Kidney epithelial cell (primary cell): ENCODE measurements at places on chromosomes 1 and 21.
A peak's percentile ranks its signal among the peaks of the same experiment; 100 is the strongest.

DNA sequence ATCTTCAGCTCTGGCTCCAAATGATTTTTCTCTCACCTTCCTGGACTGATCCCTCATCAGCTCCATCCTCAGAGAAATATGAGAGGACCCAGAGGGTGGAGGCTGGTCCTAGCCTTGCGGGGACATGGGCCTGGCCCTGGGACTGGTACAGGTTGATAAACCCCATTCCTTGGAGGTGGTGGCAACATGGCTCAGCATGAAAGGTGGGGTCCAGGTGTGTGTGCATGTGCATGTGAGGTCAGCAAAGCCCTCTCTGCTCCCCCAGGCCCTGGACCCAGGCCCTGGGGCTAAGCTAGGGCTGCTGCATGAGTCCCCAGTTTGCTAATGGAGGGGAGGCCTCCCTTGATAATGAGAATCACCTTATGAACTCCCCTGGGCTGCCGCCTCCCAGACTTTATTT, 363.1 kb downstream of the MATN1 start:
- no peak for DNase-seq

DNA sequence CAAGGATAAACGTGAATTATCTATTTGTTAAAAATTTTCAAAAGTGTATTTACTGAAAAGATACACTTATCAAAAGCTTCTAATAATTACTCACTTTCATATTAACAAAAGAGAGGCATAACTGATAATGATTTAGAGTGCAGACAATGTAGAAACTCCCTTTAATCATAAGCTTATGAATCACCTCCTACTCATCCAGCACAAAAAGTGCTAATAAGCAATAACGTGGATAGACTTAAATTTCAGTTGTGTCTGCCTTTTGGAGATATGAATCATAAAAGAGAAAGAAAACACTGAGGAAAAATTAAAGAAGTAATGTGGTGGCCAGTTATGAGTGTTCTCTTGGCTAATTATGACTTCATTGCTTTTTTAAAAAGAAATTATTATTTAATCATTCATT, 827.6 kb upstream of the B3GALT2 start:
- no peak for DNase-seq

DNA sequence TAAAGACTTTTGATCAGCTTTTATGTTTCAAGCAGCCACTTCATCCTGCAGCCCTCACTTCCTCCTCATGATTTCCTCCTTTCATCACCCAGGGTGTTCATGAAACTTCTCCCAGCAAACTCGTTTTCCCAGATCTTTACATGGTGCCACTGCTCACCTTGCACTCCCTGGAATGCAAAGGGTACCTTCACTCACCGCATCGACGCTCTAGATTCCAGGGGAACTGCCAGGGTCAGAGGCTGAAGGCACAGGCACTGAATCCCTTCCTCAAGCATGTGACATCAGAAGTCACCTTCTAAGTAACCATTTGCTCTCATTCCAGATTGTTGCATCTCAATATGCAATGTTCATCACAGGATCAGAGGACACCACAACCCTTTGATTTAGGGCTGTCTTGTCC, 82.8 kb downstream of the PRKAB2 start:
- DNase-seq: no peak

DNA sequence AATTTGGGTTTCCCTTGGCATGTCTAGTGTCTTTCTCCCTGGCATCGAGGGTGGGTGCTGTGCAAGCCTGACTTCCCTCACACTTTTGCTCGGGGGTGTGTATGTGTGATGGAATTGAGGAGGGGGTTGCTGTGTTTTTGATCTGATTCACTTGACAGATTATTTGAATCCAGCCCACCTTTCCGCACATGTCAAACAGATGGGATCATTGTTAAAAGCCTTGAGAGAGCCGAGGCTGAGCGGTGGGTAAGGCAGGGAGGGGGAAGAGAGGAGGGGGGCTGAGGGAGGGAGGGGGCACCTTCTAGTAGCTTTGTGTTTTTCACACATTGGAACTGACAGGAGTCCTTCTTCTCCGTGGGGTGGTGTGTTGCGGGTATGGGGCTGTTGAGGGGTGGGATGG, 90.0 kb downstream of the PAPPA2 start:
- no peak for DNase-seq

DNA sequence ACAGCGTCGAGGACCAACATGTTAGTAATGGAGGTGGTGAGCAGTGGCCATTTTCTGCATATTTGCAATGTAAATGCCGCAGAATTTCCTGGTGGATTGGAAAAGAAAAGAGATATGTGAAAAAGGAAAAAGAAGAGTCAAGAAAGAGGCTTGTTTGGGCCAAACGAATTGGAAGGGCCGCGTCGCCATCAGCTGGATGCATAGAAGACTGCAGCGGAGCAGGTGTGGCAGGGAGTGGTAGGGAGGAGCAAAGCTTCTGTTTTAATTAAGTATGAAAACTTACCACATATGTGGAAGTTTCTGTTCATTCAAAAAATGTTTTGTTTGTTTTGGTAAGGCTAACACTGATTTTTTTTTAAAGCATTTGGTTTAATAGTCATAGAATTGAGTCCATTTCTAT, 690.7 kb downstream of the NCAM2 start:
- DNase-seq: no peak

- DNase-seq: no peak
Observed at GRCh38 chr21:45429221-45430175, 24.5 kb downstream of the COL18A1 start.

DNA sequence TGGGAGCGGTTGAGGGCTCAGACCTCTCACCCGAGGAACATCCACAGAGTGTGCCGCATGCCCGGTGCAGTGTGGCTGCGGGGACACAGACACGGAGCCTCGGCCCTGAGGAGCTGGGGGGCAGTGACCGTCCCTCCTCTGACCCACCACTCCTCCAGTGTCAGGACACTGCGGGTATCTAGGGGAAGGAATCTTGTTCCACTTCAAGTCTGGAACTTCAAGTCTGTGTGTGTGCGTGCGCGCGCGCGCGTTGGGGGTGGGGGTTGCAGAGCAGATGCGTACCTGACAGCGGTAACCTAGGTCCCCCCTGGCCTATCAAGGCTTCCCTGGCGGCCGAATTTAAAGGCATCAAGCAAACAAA, 17.3 kb downstream of the PCSK9 start:
- DNase-seq: no peak

GRCh38 chr1:11746092-11746491, 10.2 kb downstream of the AGTRAP start:
- no peak for DNase-seq

DNA sequence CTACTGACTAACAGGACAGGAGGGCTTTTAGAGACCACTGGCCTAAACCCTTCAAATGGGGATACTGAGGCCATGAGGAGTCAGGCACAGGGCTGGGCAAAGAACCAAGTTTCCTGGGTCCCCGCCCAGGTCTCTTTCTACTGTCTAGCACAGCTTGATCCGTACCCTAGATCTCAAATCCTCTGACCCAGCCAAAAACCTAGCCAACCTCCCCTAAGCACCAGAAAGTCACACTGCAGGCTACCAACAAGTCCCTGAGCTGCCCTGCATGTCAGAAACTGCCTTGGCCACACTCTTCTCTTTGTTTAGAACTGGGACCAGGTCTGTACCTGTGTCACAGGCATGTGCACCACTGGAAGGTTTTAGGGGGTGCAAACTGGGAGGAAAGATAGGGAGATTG, 33.6 kb downstream of the AHDC1 start:
- DNase-seq: no peak

DNA sequence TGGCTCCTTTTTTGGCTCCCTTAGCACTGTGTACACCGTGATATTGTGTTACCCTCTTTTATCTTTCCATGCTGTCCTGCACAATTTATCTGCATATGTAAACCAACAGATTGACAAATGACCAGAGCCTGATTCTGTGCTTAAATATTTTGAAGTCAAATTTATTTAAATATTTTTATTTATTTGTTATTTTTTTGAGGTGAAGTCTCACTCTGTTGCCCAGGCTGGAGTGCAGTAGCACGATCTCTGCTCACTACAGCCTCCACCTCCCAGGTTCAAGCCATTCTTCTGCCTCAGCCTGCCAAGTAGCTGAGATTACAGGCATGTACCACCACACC, 12.8 kb downstream of the PMF1 start:
- DNase-seq: no peak

DNA sequence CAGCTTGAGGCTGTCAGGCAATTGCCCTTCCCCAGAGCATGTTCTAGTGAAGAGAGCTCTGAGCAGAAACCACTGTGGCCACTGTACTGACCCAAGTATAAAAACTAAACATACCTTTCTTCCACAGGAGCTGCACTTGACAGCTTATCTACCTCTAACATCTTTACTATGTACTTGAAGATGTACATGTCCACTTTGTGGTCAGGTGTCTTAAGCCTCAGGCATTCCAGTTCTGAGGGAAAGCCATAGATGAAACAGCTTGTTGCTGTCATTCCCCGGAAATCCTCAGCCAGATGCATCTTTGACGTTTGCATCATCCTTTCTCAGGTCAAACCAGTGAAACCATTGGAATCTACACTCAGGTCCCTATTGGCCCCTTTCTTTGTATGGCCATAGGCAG, 70.4 kb downstream of the CHRM3 start:
- DNase-seq: no peak

DNA sequence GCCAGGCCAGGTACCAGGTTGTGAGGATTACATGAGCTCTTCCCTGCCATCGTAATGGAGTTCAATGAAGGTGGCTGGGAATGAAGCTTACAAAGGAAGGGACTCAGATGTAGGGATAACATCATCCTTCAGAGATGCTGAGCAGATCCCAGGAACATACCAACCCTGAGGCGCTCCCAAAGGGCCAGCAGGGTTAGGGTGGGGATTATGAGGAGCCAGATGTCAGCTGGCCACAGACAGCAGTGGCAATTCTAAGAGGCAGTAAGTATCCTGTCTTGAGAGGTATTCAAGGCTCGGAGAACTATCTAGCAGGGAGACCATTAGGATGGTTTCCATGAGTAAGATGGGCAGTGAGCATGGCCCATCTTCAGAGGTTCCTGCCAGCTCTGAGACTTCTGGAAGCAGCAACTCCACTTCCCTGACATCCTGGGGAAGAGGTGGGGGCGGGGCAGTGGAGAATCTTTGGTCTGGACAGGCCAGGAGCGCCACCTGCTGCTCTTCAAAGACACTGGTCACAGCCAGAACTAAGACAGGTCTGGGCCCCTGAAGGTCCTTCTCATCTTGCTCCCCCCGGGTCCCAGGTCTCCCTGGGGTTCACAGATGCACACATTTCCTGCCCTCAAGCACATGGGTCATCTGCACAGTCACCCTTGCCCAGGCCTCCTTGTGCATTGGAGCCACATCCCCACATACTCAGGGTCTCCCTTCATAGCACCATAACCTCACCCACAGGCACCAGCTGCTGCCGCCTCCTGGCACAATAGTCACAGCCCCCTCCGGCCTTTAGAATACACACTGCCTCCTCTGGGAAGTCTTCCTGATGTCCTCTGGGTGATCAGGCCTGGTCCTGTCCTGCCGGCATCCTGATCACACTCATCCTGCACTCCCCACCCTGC, 2.7 kb upstream of the SDC3 start:
- DNase-seq: peak; percentile 39

DNA sequence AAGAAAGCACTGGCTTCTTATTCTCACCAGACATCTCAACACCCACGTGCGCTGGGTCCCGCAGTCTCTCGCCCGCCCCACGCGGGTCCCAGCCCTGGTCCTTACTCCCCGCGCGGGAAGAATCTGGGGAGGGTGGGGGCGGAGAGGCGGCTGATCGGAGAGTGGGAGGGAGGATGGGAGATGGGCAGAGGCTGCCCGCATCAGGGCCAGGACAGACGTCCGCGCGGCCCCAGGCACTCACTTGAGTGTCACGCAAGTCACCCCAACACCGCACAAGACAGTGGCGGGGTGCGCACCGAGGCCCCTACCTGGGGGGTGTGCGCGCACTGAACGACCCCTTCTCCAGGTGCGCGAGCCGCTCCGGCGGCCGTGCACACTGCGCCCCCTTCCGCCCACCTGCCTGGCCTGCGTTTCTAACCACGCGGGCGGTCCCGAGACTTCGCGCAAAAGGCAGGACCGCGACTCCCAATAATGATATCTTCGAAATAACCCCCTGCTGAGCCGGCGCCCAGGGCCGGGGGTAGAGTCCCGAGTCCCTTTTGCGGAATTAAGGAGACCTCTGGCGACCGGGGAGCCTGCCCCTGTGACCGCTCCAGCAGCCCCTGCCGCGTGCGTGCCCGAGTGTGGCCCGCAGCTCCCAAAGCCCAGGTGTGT, 6.0 kb upstream of the SIM2 start:
- no peak for DNase-seq

GRCh38 chr1:101282314-101283038, 45.7 kb downstream of the S1PR1 start:
- no peak for DNase-seq

DNA sequence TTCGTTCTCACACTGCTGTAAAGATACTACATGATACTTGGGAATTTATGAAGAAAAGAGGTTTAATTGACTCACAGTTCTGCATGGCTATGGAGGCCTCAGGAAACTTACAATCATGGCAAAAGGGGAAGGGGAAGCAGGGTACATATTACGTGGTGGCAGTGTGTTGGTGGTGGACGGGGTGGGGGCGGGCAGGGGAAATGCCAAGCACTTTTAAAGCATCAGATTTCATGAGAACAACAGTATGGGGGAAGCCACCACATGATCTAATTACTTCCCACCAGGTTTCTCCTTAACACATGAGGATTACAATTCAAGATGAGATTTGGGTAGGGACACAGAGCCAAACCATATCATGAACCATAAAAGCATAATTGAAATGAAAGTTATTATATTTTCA, 88.5 kb downstream of the UBE2U start:
- DNase-seq: no peak

DNA sequence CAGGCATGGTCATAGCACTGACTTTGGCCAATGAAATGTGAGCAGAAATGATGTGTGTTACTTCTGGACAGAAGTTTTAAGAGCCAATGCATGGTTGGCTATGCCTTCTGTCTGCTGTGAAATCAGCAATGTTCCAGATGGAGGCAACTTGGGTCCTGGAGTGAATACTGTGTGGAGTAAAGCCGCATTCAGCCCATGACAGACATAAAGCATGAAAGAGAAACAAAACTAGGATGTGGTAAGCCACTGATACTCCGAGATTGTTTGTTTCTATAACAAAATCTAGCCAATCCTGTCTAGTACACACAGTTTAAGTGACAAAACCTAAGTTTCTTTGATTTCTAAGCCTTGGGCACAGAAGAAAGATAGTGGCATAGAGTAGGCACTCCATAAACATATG, 47.1 kb upstream of the ARHGAP29 start:
- DNase-seq: no peak
